Stimulated activated CD8-positive, alpha-beta memory T cell treated with anti-CD3 and anti-CD28 coated beads, Interleukin-7, amount 100 ng/mL, for 1 hour (primary cell): ENCODE measurements at places on chromosomes 11 and 22.

GRCh38 chr11:26319906-26320305 lies 12.0 kb upstream of the ANO3 start:
- DNase-seq: no peak

DNA sequence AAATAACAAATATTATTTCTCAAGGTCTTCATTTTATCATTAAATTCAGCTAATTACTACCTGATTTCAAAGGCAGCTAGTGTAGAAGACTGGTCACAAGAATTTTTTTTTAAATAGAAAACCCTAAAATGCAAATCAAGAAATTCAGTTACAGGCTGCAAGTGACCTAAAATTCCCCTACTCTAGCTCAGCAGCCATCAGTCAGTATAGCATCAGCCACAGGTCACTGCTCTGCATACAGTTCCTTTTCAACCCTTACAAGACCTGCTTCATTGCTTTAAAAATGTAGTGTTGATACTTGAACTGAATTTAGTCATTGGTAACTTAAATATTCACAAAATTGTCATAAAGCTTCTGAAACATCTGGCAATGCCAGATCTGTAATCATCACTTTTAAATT lies 9.5 kb upstream of the B3GNT6 start:
- DNase-seq: no peak

- DNase-seq: no peak
Measured at GRCh38 chr22:46336119-46337078, 885 bp downstream of the TRMU start.

DNA sequence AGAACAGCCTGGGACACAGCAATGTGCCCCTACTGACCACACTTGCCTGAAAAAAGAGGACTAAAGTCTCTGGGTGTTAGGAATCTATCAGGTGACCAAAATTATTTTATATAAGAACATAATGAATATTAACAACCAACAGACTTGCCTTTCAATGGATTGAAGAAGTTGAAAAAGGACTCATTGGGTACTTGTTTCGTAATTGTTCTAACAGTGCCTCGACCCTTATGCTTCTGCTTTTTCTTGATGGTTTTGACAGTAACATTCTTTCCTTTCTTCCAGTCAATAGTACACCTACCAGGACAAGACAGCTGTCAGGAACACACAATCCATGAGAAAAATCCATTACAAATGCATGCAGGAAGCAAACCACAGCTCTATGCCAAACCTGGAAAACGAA lies 29.0 kb upstream of the PHLDA2 start:
- DNase-seq: no peak
